Caudate nucleus (tissue), 63 donors: ENCODE measurements at places on chromosomes 3 and 15.
A peak's percentile ranks its signal among the peaks of the same experiment; 100 is the strongest.

GRCh38 chr15:35696767-35697231 is 150.8 kb upstream of the DPH6 start:
- DNase-seq, result no peak

DNA sequence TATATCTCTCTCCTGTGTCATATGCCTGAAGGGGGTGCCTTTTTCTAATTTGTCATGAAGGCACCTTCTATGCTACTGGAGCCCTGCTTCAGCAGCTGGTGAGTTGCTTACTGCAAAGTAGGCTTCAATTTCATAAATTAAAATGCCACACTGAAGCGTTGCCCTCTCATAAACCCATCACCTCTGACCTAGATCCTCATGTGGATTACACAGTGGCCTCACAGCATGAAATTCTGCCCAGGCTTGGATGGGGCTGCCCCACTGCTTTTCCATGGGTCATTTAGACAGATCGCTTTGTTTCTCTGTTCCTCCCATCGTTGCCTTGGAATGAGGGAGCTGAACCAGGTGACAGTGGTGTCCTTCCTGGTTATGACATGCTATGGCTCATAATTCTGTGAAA is 131.2 kb downstream of the RPL22L1 start:
- no peak for DNase-seq

- DNase-seq, result peak; percentile 66
These were observed 951 bp downstream of the GPR62 start for GRCh38 chr3:51955893-51956770.

GRCh38 chr3:16249336-16249735 is 15.4 kb downstream of the DPH3 start:
- DNase-seq, result no peak

DNA sequence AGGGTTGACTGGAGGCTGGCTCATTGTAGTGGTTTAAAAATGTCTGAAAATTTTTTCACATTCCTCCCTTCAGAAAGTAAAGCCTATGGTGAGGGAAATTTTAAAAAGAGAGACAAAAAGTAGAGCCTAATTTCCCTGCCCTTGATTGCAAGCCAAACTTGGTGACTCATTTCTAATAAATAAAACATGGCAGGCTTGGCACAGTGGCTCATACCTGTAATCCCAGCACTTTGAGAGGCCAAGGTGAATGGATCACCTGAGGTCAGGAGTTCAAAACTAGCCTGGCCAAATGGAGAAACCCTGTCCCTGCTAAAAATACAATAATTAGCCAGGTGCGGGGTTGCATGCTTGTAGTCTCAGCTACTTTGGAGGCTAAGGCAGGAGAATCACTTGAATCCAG is 18.9 kb upstream of the ARRDC4 start:
- DNase-seq, result no peak

DNA sequence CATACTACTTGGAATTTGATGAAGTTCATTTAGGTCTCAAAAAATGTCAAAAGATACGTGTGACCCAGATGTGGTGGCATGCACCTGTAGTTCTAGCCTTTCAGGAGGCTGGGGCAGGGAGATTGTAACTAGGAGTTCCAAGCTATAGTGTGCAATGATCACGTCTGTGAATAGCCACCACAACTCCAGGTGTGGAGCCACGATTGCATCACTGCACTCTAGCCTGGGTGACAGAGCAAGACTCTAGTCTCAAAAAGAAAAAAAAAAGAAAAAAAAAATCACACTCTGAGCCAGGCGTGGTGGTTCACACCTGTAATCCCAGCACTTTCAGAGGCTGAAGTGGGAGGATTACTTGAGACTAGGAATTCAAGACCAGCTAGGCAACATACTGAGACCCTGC is 14.2 kb downstream of the MAP4 start:
- no peak for DNase-seq
